ENCODE measurements at places on chromosomes 5 and 9.

DNA sequence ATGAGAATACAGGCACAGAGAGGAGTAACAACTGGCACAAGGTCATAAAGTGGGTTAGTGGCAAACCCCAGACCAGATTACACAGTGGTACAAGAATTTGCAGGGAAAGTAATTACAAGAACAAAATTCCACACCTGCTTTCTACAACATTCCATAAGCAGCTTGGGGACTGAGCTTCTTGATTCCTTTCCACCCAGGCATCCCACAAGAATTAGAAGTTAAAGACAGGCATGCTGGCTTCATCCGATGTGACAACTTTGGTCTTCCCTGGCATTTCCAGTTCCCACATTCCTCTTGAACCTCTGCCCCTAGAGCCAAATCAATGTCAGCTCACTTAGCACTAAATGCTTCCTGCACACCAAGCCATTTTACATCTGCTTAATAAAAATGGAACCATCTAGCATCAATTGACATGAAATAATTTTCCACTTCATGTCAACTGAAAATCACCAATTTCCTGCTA is 435.8 kb upstream of the PAPPA start:
- no peak for DNase-seq

GRCh38 chr9:122058709-122059108 is 34.4 kb downstream of the TTLL11 start:
- DNase-seq: peak; percentile 3

- DNase-seq: no peak
These were observed 28.7 kb upstream of the ZNF354B start for GRCh38 chr5:178831049-178831448.

DNA sequence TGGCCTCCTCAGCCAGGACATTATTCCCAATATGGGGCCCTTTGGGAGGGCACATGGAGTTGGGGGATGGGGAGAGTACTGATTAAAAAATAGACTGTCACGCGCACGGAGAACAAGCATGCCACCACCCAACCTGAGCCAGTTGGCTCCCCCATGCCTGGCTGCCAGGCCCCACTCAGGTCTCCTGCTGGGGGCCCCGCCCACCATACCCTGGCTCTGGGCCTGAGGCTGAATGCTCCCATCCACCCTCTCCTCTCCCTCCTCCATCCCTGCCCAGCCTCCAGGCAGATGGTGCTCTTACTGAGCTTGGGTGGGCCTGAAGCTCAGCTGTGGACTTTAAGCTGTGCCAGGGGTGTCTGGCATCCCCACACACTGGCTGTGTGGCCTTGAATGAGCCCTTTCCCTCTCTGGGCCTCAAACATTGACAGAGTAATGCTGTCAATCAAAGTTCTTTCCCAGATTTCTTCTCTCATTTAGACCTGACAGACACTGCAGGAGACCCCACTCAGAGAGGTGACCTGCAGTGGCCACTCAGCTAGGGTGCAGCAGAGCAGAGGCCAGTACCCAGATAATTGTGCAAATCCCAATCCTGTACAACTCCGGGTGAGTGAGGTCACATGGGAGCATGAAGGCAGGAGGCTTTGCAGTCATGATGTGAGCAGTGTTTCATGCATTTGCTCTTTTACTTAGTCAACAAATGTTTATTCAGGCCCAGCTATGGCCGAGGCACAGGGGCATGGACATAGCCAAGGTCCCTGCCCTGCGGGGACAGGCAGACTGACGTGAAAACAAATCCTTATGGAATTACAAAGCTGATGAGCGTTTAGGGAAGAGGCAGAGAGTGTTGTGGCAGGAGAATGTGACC is 9.8 kb upstream of the SYNPO start:
- DNase-seq: no peak

DNA sequence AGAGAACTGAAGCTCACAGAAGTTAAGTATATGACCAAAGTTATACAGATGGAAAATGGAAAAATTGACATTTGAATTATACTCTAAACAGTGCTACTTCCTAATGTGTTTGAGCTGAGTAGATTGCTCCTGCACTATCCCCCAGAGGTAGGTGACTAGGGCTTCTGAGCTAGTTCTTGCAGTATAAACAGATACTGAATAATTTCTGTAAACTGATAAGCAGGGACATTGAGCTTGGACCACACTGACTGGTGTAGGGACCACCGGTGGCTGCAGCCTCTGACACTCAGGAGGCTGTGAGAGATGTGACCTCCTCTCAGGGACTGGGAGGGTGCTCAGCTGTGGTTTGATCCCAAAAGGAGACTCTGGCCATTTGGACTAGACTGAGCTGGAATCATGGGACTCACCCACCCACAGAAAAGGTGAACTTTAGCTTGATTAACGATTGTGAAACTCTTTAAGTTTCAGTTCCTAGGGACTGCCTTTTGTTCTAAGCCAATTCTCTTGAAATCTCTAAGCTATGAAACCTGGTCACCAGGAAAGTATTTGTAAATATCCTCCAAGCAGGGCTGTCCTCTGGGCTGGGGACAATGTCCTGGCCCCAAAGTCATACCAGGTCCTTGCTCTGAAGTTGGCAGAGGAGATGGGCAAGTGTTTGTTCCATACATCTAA is 291.5 kb downstream of the SEC61B start:
- DNase-seq: no peak

DNA sequence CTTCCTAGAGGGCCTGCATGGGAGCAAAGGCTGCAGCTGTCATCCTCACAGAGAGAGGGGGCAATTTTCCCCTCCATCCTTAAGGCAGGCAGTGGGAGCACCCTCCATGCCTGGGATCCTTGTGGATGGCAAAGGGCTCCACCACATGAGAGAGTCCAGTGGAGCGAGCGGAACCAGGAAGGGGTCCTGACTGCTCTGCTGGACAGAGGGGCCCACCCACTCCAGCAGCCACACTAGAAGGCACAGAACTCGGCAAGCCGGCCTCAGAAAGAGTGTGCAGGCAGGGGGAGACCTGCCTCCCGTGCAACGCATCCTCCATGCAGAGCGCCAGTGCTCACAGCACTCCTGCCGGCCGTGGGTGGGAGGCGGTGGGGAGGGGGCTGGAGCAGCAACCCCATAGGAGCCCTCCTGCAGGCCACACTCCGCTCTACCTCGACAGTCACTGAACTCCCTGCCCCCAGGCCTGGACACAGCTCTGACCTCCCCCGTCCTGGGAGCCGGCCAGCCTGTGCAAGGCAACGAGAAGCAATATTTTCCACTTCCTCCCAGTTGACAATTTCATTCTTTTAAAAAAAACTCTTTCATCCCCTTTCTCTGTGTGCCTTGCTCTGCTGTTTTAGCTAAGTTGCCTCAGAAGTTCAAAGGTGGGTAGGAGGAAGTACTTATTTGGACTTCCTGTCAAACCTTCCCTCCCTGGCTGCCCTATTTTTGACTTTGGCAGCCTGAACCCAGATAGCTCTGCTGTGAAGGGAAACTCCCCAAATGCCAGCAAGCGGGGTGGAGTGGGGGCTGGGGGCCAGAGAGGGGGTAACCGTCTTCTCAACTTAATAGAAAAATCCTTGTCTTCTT is 5.3 kb upstream of the LCP2 start:
- no peak for DNase-seq

DNA sequence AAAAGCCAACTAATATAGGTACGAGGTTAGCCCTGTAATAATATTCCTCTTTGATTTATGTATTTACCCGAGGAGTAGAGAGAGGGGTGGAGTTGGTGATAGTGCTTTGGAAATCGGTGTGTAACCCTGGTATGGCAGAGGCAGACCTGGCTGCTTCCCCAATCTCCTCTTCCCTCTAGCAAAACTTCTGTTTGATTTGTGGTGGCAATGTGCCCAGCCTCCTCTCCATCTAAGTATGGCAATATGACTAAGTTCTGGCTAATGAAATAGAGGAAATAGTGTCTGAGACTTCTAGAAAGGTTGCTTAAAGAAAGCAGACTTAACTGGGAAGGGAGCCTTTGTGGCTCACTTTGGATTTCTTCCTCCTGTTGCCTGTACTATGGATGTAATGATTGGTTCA is 491.1 kb downstream of the ENC1 start:
- DNase-seq: no peak

DNA sequence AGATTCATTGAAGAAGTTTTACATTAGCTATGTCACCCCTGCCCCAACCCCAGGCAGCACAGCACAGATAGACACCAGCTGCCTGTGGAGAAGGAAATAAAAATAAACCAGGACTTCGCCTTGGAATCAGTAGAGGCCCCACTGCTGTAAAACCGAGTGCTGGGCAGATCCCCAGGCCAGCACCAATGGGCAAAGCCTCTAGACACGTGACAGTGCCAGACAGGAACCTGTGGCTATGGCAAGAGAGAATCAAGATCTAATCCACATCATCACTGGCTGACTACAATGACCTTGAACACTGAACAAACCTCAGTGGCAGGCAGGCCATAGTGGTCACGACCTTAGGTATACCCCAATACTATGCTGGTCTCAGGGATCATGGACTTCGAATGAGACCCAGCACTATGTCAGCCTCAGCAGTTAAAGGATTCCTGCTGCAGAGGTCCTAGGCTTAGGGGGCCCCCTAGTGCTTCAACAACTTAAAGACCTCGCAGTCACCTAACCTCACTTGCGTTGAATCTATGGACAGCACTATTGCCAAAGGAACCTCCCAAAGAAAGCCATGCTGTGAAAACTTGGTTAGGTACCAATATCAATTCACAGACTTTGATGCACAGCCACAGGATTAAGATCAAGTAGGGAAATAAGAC is 2118.6 kb upstream of the C9orf72 start:
- DNase-seq: no peak

- no peak for DNase-seq
These were observed 4.3 kb downstream of the BRD3OS start for GRCh38 chr9:134029248-134030226.

DNA sequence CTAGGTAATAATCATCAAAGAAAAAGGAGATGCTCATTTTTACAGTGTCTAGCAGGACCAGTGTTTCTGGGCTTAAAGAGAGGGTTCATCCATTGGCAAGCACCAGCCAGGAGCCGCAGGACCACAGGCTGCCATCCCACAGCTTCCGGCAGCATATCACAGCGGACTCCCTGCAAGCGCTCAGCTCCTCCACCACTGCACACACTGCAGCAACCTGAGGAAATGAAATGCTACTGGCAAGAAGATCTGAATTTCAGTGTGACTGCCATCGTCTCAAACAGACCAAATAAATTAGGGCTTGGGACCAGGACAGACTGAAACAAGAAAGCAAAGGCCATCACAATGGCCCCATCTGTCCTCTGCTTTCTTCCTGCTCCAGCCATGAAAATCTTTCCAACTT is 114.2 kb downstream of the TTC39B start:
- no peak for DNase-seq

GRCh38 chr5:35890021-35891020 is 33.6 kb downstream of the IL7R start:
- no peak for DNase-seq

DNA sequence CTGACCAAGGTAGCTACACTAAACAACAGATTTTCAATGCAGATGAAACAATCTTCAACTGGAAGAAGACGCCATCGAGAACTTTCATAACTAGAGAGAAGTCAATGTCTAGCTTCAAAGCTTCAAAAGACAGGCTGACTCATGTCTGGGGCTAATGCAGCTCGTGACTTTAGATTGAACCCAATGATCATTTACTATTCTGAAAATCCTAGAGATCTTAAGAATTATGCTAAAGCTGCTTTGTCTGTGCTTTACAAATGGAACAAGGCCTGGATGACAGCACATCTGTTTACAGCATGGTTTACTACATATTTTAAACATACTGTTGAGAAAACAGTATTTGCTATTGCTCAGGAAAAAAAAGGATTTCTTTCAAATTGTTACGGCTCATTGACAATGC is 54.9 kb downstream of the RICTOR start:
- DNase-seq: no peak

GRCh38 chr5:56557198-56557597 is 258.2 kb upstream of the MAP3K1 start:
- DNase-seq: no peak

DNA sequence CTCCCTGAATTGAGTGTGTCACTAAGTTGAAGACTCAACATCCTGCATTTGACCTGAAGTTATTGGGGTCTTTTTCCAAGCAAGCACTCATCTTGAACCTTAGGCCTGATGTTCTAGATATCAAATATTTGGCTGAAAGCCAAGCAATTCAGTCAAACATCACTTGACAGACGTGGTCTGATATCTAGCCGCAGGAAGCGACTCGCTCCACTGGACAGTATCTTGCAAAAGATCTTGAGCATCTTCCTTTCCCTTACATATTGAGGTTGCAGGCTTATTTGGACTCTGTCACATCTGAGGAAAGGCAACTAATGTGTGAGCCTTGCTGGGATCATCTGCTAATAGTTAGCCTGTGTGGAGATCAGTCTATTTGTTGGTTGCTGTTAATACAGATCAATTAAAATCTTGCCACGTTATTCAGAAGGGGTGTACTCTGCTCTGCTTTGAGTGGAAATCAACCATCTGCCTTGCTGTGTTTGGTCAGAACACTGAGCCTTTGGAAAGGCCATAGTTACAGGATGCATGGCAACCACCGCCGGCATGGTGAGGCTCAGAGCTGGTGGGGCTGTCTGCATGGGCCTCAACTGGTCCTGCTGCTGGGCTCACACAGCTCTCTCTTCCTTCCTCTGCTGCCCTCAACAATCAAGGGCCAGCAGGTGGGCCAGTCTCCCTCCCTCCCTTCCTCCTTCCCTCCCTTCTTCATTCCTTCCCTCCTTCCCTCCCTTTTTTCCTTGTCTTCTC is 166.9 kb upstream of the KLF9 start:
- no peak for DNase-seq

DNA sequence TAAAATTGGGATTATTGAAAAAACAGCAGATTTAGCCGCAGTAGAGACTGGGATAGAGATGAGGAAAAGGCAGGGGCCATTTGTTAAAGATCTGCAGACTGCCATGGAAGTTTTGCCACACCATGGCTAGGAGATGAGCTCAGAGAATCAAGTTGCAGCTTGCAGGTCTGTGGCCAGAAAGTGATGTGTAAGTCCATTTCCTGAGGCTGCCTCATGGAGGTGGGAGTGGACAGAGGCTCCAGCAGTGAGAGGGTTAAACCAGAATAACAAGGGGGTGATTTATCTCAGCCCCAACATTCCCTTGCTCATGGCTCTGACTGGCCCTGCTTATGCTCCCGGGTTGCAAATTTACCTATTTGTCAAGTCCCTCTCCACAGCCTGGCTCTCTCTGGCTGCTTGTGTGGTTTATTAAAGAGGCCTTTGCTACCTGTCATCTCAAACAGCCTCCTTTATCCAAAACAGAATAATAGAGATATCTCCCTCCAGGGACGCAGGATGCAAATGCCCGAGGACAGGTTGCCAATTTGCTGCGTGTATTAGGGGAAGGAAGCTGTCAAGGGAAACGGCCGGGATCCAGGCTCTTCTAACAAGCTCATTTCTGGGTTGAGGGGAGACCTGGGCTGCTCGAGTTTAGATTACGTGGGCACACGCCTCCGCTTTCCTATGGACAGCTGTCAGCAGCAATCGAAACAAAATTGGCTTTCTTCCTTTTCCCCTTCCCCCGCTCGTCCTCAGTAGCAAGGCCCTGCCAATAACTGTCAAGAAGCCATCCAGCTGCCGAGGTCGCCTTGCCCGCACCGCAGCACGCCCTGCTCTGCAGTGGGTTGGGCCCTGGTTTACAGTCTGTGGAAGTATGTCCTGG is 72.8 kb upstream of the PITX1 start:
- no peak for DNase-seq

- no peak for DNase-seq
These were observed 35.9 kb downstream of the CEP120 start for GRCh38 chr5:123387313-123387712.

GRCh38 chr9:129866394-129867135 is 31.3 kb downstream of the USP20 start:
- DNase-seq: no peak

Measured in DMS 273 treated with DMSO at 0.1 percent for 48 hours (cell line).